ENCODE measurements at places on chromosomes 12 and 14.
A peak's percentile ranks its signal among the peaks of the same experiment; 100 is the strongest.

- DNase-seq, result no peak
These were observed 315.8 kb downstream of the ZFP36L1 start for GRCh38 chr14:68477110-68477455.

- no peak for DNase-seq
These were observed 3.1 kb upstream of the NOXRED1 start for GRCh38 chr14:77426396-77426795.

GRCh38 chr12:11015775-11016430, 6.5 kb downstream of the TAS2R19 start:
- DNase-seq, result no peak

DNA sequence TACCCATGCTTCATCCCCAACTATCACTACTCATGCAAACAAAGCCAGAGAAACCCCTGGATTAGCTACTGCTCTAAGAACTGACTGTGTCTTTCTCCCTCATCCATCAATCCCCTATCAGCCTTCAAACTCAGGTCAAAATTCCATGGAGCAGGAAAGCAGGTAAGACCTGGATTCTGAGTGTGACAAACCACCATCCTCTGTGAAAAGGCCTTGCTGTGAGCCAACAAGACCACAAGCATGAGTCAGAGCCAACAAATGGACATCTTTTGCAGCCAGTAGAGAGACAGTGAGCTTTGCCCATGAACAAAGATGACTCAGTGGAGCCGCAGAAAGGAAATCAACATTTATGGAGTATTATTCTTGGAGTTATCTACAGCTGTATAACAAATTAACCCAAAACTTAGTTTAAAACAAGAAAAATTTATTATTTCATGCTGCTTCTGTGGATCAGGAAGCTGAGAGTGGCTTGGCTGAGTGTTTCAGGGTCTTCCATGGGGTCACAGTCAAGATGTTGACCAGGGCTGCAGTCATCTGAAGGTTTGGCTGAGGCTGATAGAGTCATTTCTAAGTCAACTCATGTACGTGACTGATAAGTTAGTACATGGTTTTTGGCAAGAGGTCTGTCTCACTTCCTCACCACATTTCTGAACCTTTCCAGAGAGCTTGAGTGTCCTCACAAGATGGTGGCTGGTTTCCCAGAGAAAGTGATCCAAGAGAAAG, 61.1 kb downstream of the PITPNM2 start:
- DNase-seq, result no peak

GRCh38 chr14:61322799-61323290, 1.5 kb downstream of the PRKCH start:
- no peak for DNase-seq

DNA sequence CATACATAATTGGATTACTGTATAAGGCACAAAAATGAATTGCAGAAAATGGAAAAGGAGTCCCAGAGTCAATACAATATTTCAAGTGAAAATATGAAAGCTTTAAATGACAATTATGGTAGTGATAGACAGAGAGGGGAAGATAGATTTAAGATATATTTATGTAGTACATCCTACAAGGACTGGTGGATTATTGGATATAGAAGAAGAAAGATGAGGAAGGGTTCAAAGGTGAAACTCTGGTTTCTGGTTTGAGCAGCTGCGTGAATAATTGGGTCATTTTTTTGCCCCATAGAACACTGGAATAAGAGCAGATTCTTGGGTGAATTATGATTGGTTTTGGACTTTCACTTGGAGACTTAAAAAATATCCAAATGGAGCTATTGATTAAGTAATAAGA, 19.4 kb downstream of the PIK3C2G start:
- no peak for DNase-seq

GRCh38 chr14:63730659-63731058, 2.8 kb upstream of the SGPP1 start:
- DNase-seq, result peak; percentile 37

DNA sequence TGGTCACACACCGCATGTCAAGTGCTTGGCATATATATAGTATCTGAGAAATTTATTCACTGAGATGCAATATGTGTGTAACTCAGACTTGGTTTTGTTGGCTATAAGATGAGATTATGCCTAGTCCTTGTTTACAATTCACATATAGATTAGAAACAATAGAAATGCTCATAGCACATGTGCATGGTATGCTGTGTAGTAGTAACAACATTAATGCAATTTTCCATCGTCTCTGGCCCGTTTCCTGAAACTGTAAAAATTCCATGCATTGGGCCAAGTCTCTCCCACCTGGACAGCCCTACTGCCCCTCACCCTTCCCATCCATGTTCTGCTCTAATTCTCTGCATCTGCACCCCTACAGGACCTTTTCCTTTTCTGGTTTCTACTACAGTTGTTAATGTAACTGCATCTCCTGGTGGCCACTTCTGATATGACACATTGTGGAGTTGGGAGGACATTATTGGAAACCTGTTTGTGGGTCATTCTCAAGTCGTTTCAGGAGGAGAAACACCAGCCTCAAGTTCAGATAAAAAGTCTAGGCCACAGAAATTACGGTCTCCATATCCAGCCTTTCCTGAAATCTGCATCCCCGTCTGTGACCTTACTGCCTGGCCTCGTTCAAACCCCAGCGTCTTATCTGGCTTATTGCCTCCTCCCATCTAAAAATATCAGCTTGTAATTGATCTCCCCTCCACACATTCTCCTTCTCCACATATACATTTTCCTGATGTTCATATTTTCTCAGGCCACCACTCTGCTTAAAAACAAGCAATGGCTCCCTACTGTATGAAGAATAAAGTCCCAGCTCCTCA, 37.5 kb downstream of the EMP1 start:
- no peak for DNase-seq

- no peak for DNase-seq
These were observed 33.2 kb downstream of the WBP11 start for GRCh38 chr12:14769969-14770495.

DNA sequence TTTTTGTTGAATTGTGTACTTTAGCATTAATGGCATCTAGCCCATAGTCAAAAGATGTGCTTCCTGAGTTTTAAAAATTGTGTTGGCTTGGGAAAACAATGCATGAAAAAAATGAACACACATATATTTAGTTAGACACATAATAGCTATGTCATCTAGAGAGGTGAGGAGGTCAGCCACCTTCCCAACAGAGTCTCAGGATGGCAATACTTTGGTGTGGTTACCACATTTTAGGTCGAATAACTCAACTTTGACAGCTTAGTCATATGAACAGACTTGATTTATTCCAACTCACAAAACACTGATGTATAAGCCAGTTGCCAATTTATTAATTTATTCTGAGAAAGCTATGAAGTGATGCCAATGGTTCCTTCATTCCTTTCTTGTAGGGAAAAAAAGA, 114.0 kb downstream of the ETNK1 start:
- no peak for DNase-seq

DNA sequence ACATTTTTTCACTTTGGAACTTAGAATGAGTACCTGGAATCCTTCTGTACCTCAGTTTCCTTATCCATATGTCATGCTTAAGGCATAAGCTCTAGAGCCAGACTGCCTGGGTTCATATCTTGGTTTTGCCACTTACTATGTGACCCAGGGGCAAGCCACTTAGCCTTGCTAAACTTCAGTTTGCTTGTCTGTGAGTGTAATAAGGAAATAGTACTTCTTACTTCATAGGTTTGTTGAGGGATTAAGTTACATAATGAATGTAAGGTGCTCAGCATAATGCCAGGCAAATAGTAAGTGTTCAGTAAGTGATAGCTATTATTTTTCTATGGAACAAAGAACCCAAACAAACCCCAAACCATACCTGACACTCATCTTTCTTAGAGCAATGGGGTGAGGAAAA, 225.1 kb downstream of the BCAT1 start:
- DNase-seq, result no peak

DNA sequence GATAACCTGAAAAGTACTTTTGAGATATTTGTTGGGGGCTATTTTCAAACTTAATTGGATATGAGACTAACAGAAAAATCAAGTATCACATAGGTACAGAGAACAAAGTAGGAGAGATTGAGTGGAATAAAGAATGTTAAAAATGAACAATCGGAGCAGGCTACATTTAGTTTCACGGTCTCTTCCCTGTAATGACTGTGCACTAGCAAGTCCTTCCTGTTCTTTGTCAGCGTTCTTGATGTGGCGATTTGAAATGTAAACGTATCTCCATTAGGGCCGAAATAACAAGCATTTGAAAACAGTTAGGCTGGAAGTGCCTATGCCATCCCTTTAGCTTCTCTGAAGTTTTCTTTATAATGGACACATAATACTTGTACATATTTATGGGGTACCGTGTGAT, 31.0 kb downstream of the SLC25A29 start:
- no peak for DNase-seq

DNA sequence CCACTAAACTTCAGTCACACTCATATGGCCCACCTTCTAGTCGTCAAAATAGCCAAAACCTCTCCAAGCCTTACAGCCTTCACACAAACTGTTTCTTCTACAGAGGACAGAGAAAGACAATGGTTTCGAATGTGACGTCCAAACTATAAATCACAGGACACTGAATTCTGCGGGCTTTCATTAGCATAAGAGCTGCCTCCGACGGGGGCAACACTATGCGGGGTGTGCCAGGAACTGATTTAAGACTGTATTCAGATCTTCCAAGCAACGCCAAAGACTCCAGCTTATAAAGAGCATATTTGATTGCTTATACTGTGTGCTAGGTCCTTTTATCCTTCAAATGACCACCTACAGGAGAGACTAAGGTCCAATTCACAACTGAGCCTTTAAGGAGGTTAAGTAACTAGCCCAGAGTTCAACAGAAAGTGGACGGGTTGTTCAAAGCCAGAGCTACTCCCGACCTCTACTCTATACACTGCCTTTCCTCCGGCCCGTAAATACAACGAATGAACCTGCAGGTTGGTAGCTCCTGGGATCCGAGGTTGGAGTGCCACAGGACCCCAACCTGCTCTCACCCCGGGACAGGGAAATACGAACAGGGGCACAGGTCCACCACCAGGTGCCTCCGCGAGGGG, 575 bp downstream of the L2HGDH start:
- no peak for DNase-seq
